ENCODE measurements at places on chromosomes 6 and 20. TPM values are rescaled to one million over a fixed set of nuclear protein-coding genes. Genes with fewer than 3 reads are reported as not detected.

- DNase-seq = no peak
Measured at GRCh38 chr20:38680500-38681306, 43.6 kb upstream of the SLC32A1 start.

GRCh38 chr6:153595903-153596302 lies 443.1 kb upstream of the OPRM1 start:
- DNase-seq = no peak

- DNase-seq = no peak
Measured at GRCh38 chr6:15429141-15430110, 183.6 kb downstream of the JARID2 start.

DNA sequence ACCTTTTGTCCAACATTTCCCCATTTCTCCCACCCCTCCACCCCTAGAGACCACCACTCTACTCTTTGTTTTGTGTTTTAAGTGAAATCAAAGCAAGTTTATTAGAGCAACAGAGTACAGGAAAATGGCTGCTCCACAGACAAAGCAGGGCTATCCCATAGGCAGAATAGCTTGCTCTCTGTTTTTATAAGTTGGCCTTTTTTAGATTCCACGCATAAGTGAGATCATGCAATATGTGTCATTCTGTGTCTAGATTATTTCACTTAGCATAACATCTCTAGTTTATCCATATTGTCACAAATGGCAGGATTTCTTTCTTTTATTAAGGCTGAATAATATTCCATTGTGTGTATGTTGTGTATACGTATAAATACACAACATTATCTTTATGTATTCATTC lies 30.1 kb upstream of the SMLR1 start:
- DNase-seq = no peak

Gene HCK
- not detected for total RNA-seq

Gene DACT2
- total RNA-seq = not detected

Gene CNR1
- not detected for total RNA-seq

Gene PRL
- not detected for total RNA-seq

- DNase-seq = peak; percentile 45
Measured at GRCh38 chr20:63434599-63435378, 37.7 kb downstream of the KCNQ2 start.

DNA sequence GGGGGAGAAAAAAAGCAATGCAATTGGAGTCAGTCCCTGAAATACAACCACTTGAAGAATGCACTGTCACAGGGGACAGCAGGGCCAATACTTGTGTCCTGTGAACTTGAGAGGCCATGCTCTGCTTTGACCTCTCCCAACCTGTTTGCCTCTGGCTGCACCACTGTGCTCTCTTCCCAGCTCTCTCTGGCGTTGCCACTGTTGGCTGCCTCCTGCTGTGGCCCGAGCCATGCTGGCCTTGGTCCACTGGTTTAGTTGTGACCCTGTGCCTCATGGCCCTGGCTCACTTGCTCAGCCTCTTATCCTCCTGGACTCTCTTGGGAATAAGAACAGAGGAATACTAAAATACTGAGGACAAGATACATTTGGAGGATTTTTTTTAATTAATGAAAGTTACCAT lies 14.5 kb upstream of the FBXO30 start:
- DNase-seq = no peak

GRCh38 chr6:75613056-75613501 lies 11.4 kb downstream of the SENP6 start:
- no peak for DNase-seq

DNA sequence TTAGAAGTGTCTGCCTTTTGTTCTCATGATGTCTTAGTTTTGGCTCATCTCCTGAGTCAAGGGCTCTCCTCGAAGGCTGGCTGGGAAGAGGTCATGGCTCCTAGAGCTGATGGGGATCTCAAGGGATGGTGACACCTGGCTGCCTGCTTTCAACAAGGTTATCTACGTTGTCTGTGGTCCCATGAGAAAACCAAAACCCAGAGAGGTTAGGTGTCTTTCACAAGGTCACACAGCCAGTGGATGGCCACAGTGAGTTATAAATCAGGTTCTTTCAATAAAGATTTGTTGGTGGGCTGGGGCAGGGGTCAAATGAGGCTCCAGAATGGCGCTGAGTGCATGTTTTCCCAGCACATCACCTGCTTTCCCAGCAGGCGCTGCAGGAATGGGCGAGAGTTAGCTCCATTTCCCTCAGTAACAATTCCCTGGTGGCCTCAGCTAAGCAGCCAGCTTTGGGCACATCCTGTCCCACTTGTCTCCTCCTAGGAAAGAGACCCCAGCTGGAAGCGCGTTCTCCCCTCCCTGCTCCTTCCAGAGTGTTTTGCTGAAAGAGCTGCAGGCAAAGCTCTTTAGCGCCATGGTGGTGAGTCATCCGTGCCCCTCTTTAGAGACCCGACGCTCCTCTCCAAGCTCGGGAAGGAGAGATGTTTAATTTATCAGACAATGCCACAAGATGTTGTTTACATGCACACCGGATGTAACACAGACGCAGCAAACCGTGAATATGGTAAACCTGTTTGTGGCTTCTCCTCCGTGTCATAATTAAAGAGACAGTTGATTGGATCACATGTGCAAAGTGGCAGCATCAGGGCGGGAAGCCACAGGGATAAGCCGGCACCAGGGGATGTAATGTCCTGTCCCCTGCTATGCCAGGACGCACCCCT lies 109.7 kb downstream of the LRFN2 start:
- no peak for DNase-seq

Gene NKAIN2
- total RNA-seq = not detected

GRCh38 chr6:26270486-26270861 lies 94.5 kb upstream of the BTN3A2 start:
- no peak for DNase-seq

Gene ZNF512B
- total RNA-seq = 11.7 TPM

Gene UBD
- total RNA-seq = 1.9 TPM

GRCh38 chr6:75794351-75794846 lies 45.4 kb downstream of the MYO6 start:
- DNase-seq = no peak

Gene ID1
- total RNA-seq = 213 TPM

GRCh38 chr6:100177956-100178355 lies 183.9 kb upstream of the MCHR2 start:
- DNase-seq = no peak

GRCh38 chr6:21808045-21808470 lies 214.5 kb downstream of the SOX4 start:
- DNase-seq = no peak

- no peak for DNase-seq
Measured at GRCh38 chr6:79302341-79302740, 67.9 kb upstream of the HMGN3 start.

Data from pulmonary artery endothelial cell (primary cell).